ENCODE measurements at places on chromosomes 11 and 22. TPM values are rescaled to one million over a fixed set of nuclear protein-coding genes. Genes with fewer than 3 reads are reported as not detected.

Gene APOL1
- 145 TPM for total RNA-seq

Gene KCNJ1
- not detected for total RNA-seq

Gene SAA1
- total RNA-seq: 19.3 TPM

Gene RBFOX2
- 81.1 TPM for total RNA-seq

GRCh38 chr22:16955081-16955480 lies 52.9 kb downstream of the GAB4 start:
- no peak for DNase-seq

Gene AGBL2
- 5.6 TPM for total RNA-seq

Gene SOX10
- total RNA-seq: 5.1 TPM

DNA sequence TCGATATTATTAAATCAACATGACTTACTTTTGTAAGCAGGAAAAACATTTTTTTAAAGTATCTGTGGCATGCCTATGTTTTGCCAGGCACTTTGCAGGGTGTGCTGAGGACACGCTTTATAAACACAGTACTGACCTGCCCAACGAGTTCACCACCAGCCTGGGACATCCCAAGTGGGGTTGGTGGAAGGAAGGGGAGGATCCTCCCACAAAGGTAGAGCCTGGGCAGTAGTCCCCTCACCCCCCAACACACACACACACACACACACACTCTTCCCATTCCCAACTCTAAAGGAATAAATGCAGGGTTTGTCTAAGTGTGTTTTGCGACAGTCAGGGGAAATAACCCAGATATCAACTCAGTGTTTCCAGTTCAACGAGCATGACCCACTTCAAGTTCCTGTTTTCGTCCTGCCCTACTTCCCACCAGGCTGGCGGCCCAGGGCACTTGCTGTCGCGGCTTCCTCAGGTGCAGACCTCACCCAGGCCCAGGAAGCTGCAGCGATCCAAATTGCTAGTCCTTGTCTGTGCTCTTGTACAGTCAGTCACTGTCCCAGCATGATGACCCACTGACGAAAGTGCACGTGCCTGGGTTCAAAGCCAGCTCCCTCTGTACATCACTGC lies 3.1 kb downstream of the CERK start:
- no peak for DNase-seq

Gene KCNK4
- total RNA-seq: not detected

DNA sequence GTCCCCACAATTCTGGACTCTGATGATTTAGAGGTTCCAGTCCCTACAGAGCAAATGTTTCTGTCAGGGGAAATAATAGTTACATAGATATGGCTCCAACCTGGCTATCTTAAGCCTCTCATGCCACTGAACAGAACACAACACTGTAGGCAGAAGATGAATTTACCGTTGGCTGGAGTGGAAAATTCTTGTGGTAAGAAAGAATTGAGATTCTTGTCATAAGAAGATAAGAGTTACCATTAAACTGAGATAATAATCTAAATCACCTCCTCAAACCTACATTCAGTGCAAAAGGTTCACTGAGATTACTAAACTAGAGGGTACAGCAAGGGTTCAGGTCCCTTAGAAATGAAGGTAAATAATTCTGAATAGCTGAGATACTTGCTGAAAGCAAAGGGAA lies 10.1 kb upstream of the NAALAD2 start:
- DNase-seq: no peak

Gene C22orf42
- not detected for total RNA-seq

DNA sequence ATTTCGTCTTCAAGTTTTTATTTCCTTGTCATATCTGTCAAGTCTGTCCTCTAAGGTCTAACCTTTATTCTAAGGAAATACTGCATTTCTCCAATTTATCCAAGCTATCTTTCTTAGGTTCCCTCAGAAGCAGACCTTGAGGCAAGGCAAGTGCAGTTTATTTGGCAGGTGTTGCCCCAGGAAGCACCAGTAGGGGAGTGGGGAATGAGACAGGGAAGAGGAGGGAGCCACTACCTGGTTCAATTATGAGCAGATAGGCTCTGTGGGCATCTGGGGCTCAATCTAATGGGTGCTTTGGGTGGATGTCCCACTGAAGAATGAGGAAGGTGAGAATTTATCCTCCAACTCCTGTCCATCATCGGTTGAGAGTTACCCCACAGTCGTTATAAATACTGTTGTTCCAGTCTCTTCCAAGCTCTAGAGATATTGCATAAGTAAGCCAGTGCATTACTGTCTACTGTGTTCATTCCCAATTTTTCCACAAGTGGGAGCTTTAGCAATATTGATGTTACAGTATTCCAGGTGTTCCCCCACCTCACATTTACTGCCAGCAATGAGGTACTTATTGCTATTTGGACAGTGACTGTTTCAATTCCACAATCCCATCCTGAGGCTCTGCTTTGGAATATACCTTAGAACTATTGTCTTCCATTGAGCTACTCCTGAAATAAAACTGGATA lies 154.9 kb upstream of the CEP126 start:
- DNase-seq: no peak

DNA sequence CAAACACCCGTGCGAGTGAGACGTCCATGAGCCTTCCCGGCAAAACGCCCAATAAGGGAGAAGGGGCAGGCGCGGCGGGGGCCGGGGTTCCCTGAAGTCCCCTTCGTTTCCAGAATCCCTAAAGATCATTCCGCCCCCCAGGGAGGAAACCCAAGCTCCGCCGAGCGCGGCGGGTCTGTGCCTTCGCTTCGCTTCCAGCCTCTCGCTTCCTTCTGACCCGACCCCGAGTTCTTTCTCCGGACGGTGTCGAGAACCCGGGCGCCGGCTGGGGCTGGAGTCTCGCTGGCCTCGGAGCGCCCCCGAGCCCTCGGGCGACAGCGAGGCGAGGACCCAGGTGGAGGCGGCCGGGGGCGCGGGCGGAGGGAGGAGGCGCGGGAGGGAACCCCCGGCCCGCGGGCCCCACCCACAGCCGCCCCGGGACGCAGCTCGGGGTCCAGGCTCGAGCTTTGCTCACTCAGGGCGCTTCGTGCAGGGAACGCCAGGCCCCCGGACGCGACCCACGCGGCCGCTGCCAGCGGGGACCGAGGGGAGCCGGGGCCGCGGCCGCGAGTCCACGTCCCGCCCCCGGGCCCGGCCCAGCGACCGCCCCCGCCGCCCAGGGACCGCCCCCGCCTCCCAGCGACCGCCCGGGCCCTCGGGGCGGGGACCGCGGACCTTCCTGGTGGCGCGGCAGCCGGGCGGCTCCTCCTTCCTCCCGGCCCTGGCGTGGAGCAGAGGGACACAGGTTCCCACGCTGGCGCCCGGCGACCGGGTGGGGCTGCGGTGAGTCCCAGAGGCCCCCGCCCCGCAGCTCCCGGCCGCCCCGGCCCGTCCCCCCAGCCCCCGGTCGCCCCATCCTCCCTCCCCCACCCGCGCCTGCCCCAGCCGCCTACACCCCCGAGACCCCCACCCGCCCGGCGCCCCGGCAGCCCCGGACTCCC lies at the start of gene PGGHG:
TSS of gene PGGHG (plus strand) at position 649 of the 920 bp plus-strand sequence. CDS start 691 bp downstream, outside the sequence.
- peak; percentile 59 for DNase-seq

Gene ACRV1
- total RNA-seq: not detected

GRCh38 chr22:26286091-26286820 lies 117.0 kb downstream of the SEZ6L start:
- no peak for DNase-seq

DNA sequence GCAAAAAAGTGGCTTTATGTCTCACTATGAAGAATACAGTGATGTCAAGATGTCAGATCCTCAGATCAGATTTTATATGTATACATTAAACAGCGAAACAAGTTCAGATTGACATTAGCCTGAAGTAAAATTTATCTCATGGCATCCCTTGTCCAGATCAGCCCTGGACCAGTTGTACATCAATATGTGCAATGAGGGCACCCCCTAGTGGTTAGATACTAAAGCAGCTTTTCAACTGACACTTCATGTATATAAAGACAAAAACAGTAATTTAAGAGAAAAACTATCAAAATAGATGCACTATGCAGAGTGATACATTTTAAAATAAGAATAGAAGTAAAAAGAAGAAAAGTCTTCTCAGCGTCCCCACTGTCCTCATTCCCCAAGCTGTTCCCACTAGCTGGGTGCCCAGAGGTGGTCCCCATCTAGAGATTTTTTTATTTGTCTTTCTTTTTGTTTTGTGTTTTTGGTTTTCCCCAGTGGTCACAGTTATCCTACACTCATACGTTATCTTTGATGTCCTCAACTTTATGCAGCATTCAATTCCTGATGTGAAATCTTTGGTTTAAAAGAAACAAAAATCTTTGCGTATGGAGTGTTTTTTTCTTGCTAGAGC lies 2193.4 kb upstream of the RAG2 start:
- peak; percentile 46 for DNase-seq

DNA sequence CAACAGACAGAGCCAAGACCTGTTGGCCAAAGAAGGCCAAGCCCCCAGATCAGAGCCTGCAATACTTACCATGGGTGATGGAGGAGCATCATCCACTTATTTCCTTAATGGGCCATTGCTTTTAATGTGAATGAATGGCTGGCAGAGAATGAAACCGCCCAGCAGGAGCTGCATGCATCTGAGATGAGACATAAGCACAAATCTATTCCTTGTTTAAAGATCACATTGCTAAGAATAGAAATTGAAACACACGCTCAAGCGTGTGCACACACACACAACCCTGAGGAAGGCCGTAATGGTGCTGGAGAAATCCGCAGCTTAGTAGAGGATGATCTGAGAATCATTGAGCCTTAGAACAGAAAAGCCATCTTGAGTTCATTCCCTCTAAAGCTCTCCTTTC lies 5.3 kb upstream of the RRAS2 start:
- DNase-seq: no peak

GRCh38 chr11:86801364-86801763 lies 1.0 kb downstream of the PRSS23 start:
- DNase-seq: no peak

GRCh38 chr11:134398079-134398444 lies 14.0 kb downstream of the B3GAT1 start:
- no peak for DNase-seq

- no peak for DNase-seq
Measured at GRCh38 chr11:119889111-119889510, 160.1 kb upstream of the NECTIN1 start.

DNA sequence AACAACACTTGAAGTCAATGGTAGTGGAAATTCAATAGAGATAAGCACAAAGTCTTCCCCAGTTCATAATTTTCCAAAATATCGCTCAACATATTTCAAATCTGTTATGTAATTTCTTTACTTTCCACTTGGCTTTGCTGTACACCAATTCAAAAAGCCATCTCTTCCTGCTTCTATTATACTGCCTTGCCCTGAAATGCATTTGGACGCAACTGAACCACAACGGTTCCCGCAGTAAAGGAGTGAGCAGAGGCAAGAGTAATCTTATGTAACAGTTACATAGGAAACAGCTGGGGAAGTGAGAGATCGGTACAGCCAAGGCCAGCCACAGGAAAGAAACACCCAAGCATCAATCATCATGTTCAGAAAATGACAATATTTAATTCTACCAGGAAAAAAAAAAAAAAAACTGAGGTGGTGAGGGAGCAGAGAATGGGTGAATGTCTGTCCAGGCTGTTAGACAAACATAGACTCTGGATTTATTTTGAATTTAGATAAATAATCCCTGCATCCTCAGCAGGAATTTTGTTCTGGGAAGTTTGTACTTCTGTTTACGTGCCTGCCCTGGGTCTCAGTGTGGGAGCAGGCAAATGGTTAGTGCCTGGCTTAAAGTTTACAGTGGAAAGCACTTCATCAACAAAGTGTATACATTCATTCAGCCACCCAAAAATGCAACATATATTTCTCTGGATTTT lies 392.2 kb downstream of the ETS1 start:
- no peak for DNase-seq

- DNase-seq: no peak
Measured at GRCh38 chr11:27991736-27992135, 116.2 kb downstream of the KIF18A start.

Gene THAP12
- total RNA-seq: 23.1 TPM

GRCh38 chr22:45934659-45935341 lies 42.2 kb downstream of the WNT7B start:
- peak; percentile 43 for DNase-seq

DNA sequence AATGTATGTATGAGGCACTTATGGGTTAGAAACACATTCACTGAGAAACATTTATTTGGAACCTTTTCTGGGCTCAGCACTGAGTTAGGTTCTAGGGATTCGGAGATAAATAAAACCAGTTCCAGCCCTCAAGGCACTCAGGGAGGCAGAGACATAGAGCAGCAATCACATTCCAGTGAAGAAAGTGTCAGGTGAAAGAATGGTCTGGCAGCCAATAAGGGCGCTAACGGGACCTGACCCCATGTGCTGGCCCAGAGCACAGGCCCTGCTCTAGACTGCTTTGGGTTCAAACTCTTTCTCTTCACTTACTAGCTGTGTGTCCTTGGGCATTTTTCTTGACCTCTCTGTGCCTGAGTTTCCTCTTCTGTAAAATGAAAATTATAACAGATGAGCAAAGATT lies 146.0 kb upstream of the SYT13 start:
- no peak for DNase-seq

Gene DTX4
- total RNA-seq: 63.6 TPM

GRCh38 chr11:63920126-63920938 lies 3.4 kb upstream of the RCOR2 start:
- DNase-seq: peak; percentile 86

DNA sequence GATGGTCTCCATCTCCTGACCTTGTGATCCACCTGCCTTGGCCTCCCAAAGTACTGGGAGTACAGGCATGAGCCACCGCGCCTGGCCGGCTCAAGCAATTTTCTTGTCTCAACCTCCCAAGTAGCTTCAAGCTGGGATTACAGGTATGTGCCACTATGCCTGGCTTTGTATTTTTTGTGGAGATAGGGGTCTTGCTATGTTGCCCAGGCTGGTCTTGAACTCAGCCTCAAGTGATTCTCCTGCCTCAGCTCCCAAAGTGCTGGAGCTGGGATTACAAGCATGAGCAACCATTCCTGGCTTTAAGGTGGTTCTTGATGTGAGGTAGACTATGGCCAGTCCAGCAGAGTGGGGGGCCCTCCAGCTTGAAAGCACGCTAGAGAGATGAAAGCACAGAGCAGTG lies 7.6 kb downstream of the POLR2F start:
- DNase-seq: no peak

Gene ASCL2
- 1.1 TPM for total RNA-seq

DNA sequence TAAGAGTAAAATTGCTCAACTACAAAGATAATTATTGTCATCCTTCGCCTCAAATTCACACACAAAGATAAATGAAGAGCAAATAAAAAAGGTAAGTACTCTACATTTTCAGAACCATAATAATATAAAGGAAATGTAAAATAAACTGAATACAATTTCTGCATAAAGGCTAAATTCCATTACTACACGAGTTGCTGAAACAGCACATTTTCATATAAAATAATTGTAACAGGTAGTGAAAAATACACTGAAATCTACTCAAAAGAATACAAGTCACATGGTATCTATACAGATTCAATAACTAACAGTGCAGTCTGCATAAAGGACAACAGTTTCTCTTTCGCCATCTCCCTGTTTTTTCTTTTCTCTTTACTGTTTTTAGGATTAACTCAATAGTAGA lies 54.8 kb upstream of the GAB2 start:
- DNase-seq: no peak

Gene OR5AS1
- total RNA-seq: not detected

DNA sequence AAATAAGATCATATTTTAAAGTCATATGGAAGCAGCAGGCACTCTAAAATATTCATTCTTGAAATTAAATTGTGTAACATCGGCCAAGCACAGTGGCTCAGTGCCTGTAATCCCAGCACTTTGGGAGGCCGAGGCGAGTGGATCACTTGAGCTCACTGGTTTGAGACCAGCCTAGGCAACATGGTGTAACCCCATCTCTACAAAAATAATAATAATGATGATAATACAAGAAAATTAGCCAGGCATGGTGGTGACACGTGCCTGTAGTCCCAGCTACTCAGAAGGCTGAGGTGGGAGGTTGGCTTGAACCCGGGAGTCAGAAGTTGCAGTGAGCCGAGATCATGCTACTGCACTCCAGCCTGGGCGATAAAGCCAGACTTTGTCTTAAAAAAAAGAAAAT lies 77.4 kb downstream of the TRIM29 start:
- no peak for DNase-seq

Gene CXCR5
- total RNA-seq: 0.06 TPM

Data from mucosa of gallbladder (tissue), 1 donor.